ENCODE measurements at places on chromosomes 13 and 19. TPM values are rescaled to one million over a fixed set of nuclear protein-coding genes. Genes with fewer than 3 reads are reported as not detected.

Gene SIGLEC10
- total RNA-seq: 2.6 TPM

Gene USPL1
- total RNA-seq: 28.3 TPM

Gene LGALS4
- total RNA-seq: 3.2 TPM

Gene ICAM4
- not detected for total RNA-seq

Gene VAV1
- total RNA-seq: 1.8 TPM

Gene TSKS
- not detected for total RNA-seq

Gene RPS16
- total RNA-seq: 48.1 TPM

Gene RXFP2
- 0.18 TPM for total RNA-seq

Gene S1PR2
- 4.9 TPM for total RNA-seq

Gene SYNE4
- total RNA-seq: 0.36 TPM

Gene IL11
- total RNA-seq: 0.27 TPM

GRCh38 chr19:6103217-6103644 is 7.1 kb downstream of the RFX2 start:
- DNase-seq: peak; percentile 83

GRCh38 chr19:38635483-38636399 is 11.7 kb upstream of the ACTN4 start:
- no peak for DNase-seq

- DNase-seq: no peak
Observed at GRCh38 chr13:20559659-20560356, 7.1 kb upstream of the IFT88 start.

DNA sequence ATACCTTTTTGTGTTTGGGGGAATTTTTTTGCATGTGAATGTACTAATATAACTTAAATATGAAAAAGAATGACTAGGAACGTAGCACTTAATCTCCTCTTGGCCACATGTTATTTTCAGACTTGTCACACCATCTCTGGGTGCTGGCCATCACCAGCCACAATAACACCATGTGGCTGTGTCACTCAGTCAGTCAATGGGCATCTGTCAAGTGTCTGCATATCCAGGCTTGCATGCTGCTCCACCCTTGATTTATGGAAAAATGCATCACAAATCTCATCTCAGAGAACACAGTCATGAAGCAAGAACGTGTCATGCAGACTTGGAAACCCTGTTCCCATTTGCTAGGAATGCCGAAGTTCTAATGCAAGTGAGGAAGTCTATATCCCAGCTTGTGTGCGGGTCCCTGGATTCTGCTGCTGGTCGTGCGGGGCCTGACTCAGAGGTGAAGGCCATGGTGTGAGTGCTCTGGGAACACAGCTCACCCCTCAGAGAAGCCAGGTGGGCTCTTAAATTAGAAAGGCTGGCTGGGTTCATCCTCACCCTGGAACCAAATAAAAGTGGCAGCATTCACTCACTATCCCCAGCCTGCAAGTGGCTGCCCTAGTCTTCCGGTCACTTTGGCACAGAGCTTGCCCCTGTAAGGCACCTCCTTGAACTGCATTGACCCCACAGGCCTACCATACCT is 53.6 kb upstream of the ARHGEF7 start:
- DNase-seq: no peak

GRCh38 chr13:91596842-91597241 is 198.4 kb downstream of the GPC5 start:
- no peak for DNase-seq

DNA sequence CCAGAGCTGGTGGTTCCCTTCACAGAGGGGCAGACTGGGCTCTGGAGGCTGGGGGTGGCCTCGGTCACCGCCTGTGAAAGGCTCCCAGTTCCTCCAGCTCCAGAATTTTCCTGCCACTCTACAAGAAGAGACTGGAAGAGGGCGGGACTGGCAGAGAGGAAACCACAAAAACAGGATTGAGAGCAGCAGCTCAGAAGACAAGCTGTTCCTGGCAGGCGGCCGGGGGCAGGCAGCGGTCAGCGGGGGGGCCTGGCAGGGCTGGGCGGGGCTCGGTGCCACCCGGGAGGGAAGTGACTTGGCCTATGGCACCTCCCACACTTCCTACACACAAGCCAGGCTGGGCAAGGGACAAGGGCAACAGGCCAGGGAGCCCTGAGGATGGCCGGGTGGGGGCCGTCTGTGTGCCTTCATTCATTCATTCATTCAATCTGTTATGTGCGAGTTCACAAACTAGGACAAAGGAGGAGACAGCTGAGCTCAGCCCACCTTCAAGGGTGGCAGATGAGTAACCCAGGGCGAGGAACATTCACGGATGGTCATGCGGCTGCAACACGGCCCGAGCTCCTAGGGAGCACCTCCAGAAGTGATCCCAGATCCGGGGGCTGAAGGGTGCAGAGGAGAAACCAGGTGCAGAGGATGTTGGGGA is 16.9 kb upstream of the BTBD2 start:
- DNase-seq: peak; percentile 92

DNA sequence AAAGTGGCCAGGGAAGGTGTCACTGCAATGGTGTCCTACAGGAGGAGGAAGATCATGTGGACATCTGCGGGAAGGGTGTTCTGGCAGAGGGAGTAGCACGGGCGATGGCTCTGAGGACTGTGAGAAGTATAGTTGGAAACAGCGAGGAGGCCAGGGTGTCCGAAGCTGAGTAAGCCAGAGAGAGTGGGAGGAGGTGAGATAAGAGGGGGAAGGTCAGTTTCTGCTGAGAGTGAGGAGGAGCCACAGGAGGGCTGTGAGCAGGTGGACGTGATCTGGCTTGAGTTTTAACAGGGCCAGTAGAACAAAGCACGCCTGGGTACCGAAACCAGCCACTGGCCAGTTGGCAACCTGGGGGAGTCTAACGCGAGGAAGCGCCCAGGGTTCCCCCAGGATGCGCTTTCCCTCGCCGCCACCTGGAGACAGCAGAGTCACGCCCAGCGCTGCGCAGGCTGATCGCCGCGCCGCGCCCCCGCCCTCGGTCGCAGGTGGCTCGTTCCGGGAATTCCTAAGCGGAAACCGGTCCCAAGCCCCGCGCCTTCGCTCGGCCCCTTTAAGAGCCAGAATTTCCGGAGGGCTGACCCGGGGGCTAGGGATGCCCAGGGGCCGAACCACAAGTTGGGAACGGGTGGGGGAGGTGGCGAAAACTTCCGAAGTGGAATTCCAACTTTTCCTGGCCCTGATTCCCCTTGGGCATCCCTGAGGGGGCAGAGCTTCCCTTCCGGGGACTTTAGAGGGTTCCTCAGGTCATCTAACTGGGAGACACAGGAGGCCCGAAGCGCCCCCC is 1.1 kb upstream of the LSR start:
- DNase-seq: no peak

- no peak for DNase-seq
Observed at GRCh38 chr13:98286799-98287198, 109.7 kb upstream of the RNF113B start.

DNA sequence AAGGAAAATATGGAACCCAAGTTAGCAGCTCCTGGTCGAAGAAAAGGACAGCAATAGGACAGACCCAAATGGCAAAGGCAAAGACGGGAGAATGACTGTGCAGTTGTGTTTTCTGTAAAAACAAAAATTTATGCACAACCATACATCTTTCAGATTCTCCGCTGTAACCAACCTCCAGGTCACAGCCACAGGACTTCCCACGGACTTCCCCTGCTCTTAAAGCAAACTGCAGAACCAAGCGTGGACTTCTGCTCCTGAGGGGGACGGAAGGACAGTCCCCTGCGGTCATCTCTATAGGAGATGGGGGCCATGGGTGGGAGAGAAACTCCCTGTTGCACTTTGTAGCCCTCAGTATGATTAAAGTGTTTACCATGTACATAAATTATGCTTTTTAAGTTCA is 2.5 kb downstream of the GRTP1 start:
- DNase-seq: no peak

DNA sequence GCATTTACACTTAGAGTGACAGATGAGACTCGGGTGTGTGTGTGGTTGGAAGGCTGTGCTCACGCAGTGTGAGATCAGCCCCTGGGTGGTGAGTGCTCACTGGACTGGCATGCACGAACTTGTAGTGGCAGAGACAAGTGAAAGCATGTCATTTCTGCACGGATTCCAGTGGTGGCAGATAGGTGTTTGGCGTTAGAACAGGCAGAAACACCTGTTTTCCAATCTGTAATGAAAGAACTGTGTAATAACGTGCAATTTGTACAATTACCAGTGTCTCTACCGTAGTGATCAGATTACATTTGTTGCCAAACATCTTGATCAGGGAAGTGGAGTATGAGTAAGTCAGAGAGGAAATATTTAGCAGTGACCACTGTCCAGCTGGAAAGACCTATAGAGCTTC is 8.2 kb downstream of the LAMP1 start:
- no peak for DNase-seq

GRCh38 chr13:104006625-104007075 is 940.4 kb upstream of the SLC10A2 start:
- DNase-seq: no peak

- no peak for DNase-seq
Observed at GRCh38 chr19:28034936-28035335, 1178.0 kb downstream of the UQCRFS1 start.

GRCh38 chr13:91074091-91074490 is 273.4 kb upstream of the MIR17HG start:
- no peak for DNase-seq

GRCh38 chr13:53158201-53158600 is 129.6 kb downstream of the OLFM4 start:
- DNase-seq: no peak

GRCh38 chr13:91203430-91203829 is 144.1 kb upstream of the MIR17HG start:
- DNase-seq: no peak

- DNase-seq: no peak
Observed at GRCh38 chr19:18453269-18454024, 15.5 kb upstream of the ISYNA1 start.

GRCh38 chr19:30312582-30313352 is 59.4 kb upstream of the ZNF536 start:
- DNase-seq: no peak

GRCh38 chr13:65236841-65237418 is 1993.2 kb downstream of the PCDH9 start:
- DNase-seq: no peak

DNA sequence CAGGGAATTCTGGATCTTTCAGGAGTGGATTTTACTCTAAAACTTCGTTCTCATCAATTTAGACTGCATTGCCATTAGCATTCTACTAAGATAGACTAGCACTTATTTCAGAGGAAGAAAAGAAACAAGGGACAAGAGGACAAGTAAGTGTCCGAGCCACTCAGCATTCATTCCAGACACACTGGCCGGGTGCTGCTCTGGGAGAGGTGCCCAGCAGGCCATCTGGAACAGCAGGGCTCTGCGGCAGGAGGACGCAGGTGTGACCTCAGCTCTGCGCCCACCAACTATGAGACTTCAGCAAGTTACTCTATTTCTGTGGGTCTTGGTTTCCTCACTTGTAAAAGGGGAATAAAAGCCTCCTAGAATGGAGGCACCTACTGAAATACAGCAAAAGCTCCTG is 4.2 kb downstream of the EPS15L1 start:
- no peak for DNase-seq

DNA sequence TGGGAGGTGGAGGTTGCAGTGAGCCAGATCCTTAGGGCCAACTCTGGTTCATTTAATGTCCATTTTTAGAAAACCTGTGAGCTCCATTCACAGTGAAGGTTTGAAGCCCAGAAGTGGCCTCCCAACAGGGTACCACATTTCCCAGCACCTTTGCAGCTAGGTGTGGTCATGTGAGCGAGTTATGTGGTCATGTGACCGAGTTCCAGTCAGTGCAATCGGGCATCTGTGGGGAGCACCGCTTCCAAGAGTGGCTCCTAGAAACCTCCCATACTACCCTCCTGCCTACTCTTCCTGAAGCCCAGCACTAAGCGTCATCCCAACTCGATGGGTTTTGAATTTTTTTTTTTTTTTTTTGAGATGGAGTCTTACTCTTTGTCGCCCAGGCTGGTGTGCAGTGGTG is 663 bp upstream of the PLA2G4C start:
- peak; percentile 39 for DNase-seq

GRCh38 chr19:18745012-18745735 is 45.9 kb downstream of the COMP start:
- peak; percentile 90 for DNase-seq

- no peak for DNase-seq
Observed at GRCh38 chr19:44887648-44888047, 3.4 kb upstream of the TOMM40 start.

DNA sequence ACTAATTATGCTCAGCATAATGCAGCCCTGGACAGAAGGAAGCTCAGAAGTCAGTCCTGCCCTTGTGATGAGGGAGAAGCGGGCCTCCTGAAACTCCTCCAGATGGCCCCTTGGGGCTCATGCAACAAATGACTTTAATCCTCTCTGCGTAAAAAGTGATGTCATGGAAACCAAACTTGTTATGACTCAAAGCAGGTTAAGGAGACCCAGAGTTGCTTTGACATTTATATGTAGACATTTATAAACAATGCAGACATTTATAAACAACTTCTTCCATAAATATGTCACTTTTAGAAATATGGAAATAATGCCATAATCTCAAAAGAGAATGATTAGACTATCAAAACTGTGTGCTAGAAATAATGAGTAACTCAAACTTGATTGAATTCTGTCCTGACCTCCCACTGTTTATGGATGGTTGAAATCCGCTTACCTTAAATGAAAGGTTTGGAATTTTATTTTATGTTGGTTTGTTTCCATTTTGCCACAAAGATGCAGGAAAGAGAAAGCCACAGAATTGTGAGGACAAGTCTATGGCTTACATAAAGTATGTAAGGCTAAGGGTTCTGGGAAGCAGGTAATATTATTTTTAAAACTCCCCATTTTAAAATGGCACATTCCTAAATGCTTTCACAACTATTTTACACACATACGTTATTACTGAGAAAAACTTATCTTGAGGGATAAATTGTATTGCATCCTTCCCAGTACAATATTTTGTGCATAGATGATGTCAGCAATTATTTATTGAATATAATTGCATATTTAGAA is 73.7 kb downstream of the CYSLTR2 start:
- no peak for DNase-seq

DNA sequence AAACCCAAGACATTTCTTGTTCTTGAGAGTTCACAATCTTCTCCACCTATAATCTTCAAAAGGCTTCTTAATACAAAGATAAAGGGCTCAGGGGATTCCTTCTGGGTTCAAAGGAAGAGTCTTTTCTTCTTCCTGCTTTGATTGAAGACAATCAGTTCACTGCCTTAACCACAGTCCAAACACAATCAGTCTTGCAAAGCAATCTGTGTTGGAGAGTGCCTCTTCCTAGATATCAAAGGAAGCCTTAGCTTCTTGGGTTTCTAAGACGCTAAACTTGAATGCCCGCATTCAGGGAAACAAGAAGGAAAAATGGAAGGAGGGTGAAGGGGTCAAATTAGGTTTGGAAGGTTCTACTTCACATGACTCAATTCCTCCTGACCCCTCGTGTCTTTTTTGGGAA is 27.2 kb downstream of the RANBP3 start:
- DNase-seq: no peak

- peak; percentile 97 for DNase-seq
Observed at GRCh38 chr19:49142866-49143335, 12.3 kb downstream of the HRC start.

GRCh38 chr19:9566729-9567128 is 17.6 kb downstream of the ZNF121 start:
- DNase-seq: no peak

- peak; percentile 30 for DNase-seq
Observed at GRCh38 chr19:45632468-45633196, 6.6 kb downstream of the EML2 start.
